ENCODE measurements at places on chromosomes 11 and 22.

DNA sequence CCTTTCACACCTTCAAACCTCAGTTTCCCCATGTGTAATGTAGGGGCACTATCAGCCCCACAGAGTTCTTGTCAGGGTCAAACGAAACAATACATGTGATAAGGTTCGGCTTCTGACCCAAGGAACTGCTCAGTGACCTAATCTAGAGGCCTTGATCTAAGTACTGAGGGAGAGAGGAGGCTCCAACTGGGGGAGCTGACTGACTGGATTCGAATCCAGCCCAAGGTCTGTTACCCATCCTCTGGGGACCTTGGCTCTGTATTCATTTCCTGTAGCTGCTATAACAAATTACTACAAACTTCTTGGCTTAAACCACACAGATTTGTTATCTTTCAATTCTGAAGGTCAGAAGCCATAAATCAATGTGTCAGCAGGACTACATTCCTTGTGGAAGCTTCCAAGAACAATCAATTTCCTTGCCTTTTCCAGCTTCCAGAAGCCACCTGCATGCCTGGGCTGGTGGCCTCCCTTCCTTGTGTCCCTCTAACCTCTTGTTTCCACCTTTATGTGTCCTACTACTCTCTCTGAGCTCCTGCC, 10.7 kb upstream of the ANAPC15 start:
- no peak for DNase-seq

- no peak for DNase-seq
These were observed 143.2 kb downstream of the ARHGAP42 start for GRCh38 chr11:100830274-100830673.

DNA sequence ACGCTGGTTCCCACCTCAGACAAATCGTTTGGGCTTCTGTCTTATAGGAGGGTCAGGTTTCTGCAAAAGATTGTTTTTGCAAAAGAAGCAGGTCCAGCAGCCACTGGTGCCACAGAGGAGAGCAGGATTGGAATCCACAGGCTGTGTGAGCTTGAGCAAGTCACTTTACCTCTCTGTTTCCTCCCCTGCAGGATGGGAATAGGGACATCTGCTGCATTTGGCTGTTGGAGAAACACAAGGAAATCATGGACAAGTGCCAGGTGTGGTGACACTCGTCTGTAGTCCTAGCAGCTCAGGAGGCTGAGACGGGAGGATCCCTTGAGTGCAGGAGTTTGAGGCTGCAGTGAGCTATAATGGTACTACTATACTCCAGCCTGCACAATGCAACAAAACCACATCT, 422.6 kb downstream of the MN1 start:
- no peak for DNase-seq

- DNase-seq: peak; percentile 18
These were observed 132.7 kb upstream of the RCN1 start for GRCh38 chr11:31958076-31958735.

- peak; percentile 59 for DNase-seq
These were observed 700 bp upstream of the STX3 start for GRCh38 chr11:59754494-59754858.

DNA sequence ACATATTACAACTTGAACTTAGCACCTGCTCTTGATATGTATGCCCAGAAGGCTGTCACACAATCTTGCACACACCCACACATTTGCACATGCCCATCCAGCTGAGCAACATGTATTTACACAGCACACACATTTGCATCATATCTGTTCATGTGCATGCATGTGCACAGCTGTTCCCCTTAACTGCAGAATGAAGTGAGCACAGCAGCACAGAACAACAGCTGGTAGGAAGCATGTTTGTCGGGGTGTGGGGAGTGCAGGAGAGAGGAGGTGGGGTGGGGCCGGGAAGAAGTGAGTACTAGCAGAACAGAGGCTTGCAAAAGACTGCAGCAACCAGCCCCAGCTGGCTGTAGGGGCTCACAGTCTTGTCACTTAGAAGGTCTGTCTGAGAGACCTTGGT, 296.5 kb downstream of the KIRREL3 start:
- DNase-seq: no peak

GRCh38 chr22:37609240-37610152, 862 bp downstream of the GGA1 start:
- no peak for DNase-seq

GRCh38 chr11:71119656-71120269, 132.6 kb downstream of the SHANK2 start:
- DNase-seq: no peak

GRCh38 chr11:72721689-72722049, 30.5 kb downstream of the ARAP1 start:
- DNase-seq: no peak

DNA sequence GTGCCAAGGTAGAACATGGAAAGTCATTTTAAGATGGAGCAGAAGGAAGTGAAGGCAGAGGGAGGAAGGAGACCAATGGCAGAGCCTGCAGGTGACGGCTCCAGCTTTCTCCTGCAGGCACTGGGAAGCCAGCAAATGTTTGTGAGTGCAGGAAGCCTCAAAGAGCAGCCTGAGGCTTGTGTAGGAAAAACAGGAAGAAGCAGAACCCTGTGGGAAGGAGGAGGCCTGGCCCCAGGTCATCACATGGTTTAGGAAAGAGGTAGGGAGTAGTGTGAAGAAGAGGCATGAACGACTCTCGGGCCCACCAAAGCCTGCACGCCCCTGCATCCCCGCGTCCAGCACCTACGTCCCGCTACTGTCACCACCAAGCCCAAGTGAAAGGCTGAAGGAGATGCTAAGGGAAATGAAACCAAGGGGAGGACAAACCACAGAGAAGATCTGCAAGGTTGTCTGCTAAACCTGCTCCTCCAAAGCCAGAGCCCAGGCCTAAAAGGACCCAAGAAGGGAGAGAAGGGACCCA, 151.5 kb downstream of the CHST1 start:
- no peak for DNase-seq

DNA sequence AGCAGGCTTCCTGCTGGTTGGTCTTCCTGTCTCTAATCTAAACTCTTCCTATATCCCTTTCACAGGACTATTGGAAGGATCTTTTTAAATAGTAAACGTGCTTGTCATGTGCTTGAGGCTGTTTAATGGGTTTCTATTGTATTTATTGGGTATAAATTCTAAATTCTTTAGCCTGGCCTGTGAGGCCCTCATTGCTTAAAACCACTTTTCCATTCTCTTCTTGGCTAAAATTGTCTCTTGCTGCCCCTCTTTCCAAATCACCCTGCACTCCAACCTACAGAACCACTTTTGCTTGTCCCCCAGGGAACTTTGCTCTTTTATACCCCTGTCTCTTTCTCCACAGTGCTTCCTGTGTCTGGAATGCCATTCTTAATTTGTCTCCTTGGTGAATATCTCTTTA, 46.4 kb upstream of the MUC15 start:
- DNase-seq: no peak

DNA sequence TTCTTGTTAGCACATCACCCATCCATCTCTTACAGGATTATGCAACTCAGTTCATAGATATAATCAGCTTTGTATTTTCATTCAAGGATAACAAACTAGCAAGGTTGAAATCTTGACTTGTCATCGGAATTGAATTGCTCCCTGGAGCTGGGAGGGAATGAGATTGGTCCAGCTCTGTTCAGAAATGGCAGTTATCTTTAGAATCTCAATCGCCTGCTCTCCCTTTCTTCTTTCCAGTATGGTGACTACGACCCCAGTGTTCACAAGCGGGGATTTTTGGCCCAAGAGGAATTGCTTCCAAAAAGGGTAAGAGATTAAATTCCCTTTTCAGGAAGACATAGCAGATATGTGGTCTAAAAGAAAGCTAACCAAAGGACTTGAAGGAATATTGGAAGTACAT, 51.0 kb downstream of the NF2 start:
- no peak for DNase-seq

DNA sequence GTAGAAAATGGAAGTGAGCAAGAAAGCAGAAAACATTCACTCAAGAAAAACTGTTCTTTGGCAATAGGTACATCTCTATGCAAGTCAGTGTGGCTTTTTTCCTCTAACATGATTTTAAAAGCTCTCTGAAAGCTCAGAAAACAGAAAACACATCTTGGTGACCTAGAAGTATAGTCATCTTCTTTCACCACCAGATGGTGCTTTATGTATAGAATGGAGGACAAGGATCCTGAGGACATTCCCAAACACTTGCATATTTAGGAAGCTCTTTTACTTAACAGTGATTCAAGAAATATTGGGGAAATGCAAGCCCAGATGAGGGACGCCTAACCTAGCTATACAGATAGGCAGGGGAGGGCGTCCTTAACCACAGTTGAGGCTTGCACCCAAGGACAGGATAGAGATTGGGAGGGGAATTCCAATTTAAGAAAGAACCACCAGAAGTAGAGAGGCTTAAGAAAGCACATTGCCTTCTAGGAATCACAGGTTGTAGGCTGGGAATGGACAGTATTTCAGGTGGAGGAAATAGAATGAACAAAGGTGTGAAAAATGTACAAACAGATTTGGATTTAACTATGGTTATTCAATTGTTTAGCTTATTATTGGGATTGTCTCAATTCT, 13.8 kb upstream of the CCDC81 start:
- DNase-seq: no peak

- DNase-seq: no peak
These were observed 194.6 kb upstream of the CCDC90B start for GRCh38 chr11:83480811-83481210.

- no peak for DNase-seq
These were observed 496 bp downstream of the SYT7 start for GRCh38 chr11:61580271-61580888.

- DNase-seq: no peak
These were observed 9.6 kb downstream of the RCN1 start for GRCh38 chr11:32100495-32100894.

DNA sequence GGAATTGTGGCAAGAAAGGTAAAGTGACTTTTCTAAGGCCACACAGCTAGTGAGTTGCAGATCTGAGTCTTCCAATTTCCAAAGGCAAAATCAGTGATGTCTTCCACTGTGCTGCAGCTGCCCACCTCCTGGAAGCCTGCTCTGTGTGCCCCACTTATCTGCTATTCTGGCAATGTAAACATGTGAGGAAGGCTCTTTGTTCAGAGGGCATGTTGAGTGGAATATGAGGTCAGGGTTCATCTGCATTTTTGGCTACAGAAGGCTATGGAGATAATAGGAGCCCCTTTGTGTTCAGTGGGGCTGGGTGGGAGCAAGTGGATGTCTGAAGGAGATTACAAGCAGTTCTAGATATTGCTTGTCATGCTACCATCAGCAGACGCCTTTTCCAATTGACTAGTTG, 396.2 kb downstream of the BUD13 start:
- no peak for DNase-seq

GRCh38 chr22:38872831-38873248, 824 bp upstream of the CBX6 start:
- no peak for DNase-seq

DNA sequence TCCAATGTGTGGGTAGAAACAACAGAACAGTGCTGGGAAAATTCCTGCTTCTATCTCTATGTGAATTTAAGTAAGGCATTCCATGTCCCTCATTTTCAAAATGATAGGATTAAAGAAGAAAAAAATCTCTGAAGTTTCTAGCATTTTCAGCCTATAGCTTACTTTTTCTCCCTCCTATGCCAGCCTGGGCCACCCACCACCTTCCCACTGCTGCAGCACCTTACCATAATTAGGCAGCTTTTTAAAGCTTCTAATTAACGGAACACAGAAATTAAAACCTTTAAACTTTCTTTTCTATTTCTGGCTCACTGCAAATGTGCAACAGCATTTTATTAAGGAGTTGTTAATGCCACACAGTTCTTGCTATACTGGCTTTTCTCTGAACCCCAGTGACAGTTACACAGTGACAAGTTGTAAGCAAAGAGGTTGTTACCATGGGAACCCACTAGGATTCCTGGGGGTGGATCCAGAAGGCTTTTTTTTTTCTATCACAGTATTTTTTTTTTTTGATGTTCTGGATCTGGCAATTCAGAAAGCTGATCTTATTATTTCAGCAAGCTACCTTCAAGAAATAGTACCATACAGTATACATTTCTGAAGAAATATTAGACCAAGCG, 20.2 kb downstream of the CELF1 start:
- DNase-seq: no peak

GRCh38 chr11:68380786-68381622, 68.6 kb downstream of the LRP5 start:
- DNase-seq: no peak

DNA sequence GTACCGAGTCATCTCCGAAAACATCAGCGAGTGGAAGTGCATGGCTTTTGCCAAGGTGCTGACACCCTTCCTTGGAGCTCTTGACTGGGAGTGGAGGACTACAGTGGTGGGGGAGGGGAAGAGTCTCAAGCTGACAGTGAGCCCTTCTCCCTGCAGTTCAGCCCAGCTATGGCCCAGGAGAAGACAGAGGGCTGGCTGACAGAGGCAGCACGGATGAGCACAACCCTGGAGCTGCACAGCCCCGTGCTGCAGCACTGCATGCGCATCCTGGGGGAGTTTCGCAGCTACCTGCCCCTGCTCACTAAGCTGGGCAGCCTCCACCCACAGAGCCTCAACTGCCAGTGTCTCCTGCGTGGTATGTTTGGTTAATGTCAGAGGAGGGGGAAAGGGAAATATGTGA, 41.4 kb downstream of the DNHD1 start:
- no peak for DNase-seq

DNA sequence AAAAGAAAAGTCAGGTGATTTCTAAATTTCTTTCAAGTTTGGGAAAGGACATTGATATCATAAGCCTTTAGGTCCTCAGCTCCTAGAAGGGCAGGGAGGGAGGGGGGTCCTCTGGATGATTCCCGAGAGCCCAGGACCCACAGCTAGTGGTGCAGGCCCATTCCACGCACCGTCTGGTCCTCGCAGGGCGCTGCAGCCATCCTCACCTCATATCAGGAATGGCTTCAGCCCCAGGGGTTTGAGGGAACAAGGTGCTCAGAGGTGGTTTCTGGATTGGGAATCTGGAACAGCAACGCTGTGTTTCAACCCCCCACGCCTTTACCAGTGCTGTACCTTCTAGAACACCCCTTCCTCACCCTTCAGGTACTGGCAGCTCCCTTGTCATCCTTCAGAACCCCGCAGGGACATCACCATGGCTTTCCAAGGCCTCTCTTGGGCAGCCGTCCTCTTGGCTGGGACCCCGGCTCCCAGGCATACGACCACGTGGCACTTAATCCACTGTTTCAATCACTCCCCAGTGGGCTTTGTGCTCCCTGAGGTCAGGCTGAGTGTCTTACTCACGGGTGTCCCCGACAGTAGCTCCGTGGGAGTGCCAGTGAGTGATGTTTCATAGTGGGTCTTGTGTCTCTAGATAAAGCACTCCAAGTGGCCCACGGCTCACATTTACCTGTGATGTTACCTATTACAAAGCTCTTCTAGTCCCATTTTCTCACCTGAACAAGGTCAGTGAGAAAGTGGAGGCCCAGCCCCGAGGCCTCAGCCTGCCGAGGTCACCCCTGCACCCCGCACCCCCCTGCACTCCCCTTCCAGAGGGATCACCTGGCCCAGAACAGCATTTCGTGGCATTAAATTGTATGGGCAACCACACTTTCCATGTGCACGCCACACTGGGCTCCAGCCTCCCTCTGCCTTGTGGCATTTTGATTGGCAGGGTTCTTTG, 93.9 kb downstream of the MORC2 start:
- DNase-seq: no peak

- no peak for DNase-seq
These were observed 134.2 kb downstream of the LDLRAD3 start for GRCh38 chr11:36077886-36078685.
